ENCODE measurements at places on chromosomes 3 and 15.

GRCh38 chr3:194800002-194800401, 114.3 kb downstream of the FAM43A start:
- no peak for DNase-seq

DNA sequence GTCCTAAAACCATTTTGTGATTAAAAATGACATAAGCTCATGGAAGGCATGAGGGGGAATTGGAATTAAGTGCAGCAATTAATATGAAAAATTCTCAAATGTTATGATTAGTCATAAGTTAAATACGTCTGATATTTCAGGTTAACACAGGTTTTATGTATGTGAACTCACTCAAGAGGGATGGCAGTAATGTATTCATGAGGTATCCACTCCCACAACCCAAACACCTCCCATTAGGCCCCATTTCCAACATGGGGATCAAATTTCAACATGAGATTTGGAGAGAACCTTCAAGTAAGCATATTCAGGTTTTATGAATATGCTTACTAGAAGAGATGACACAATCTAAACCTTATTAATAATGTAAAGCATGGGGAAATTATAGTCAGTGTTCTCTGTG, 41.6 kb upstream of the IL20RB start:
- DNase-seq: no peak

GRCh38 chr3:189771842-189772450, 140.8 kb downstream of the TP63 start:
- no peak for DNase-seq

DNA sequence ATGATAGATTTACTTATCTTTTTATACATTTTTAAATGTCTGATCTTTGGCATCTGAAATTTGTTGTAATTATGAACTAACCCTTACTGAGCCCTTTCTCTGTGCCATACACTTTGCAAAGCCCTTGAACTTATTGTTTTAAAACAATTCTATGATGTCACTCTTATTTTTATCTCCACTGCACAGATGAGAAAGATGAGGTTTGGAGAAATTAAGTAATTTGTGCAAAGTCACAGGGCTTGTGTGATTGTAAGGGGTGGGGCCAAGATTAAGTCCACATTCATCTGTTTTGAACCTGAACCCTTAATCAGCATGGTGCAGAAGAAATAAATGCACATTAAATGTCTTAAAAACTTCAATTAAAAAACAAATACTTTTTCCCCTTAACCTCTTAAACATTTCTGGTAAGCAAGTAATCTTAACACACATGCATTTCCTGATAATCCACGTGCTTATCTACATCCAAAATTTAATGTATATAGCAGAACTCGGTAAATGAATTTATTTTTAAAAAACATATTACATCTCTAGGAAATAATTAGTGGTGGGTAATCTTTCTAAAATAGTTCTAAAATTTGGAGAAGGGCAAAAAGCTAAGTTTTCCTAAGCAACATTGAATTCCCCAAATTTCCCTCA, 189.8 kb upstream of the TBC1D5 start:
- DNase-seq: no peak
